A549 (cell line): ENCODE measurements at places on chromosomes 16 and 17. TPM values are rescaled to one million over a fixed set of nuclear protein-coding genes. Genes with fewer than 3 reads are reported as not detected.

SEC14L5 gene
- 0.03 TPM in 3 replicates for polyA plus RNA-seq

CSHL1 gene
- polyA plus RNA-seq = not detected in 3 replicates

DOC2A gene
- polyA plus RNA-seq = 4.6 to 6.7 TPM (median 5.5 TPM) in 3 replicates

KRT31 gene
- polyA plus RNA-seq = not detected in 3 replicates

RECQL5 gene
- polyA plus RNA-seq = 37.3 to 42.5 TPM (median 39.9 TPM) in 3 replicates

TBC1D3I gene
- polyA plus RNA-seq = 0.16 to 0.44 TPM (median 0.23 TPM) in 3 replicates

DYNLRB2 gene
- 0.25 TPM in 1 of 3 replicates, not detected in the others for polyA plus RNA-seq

HLF gene
- polyA plus RNA-seq = 0.31 to 0.71 TPM (median 0.35 TPM) in 3 replicates

CBLN1 gene
- polyA plus RNA-seq = 0.04 to 0.20 TPM (median 0.05 TPM) in 3 replicates

C1QTNF8 gene
- polyA plus RNA-seq = not detected in 3 replicates

TOB1 gene
- 77.9 to 111 TPM (median 103 TPM) in 3 replicates for polyA plus RNA-seq

BTBD17 gene
- not detected in 3 replicates for polyA plus RNA-seq

RNF151 gene
- polyA plus RNA-seq = not detected in 3 replicates

TSPOAP1 gene
- polyA plus RNA-seq = not detected in 3 replicates

PHOSPHO1 gene
- polyA plus RNA-seq = 0.98 to 1.6 TPM (median 1.1 TPM) in 3 replicates

SLC4A1 gene
- polyA plus RNA-seq = not detected in 3 replicates

HOXB6 gene
- 12.3 to 14.9 TPM (median 14.7 TPM) in 3 replicates for polyA plus RNA-seq

SLC35G3 gene
- not detected in 3 replicates for polyA plus RNA-seq

ASGR1 gene
- polyA plus RNA-seq = 1.0 to 1.6 TPM (median 1.6 TPM) in 3 replicates
